GM23248 (cell line): ENCODE measurements at places on chromosomes 12 and 14. TPM values are rescaled to one million over a fixed set of nuclear protein-coding genes. Genes with fewer than 3 reads are reported as not detected.

- no peak for DNase-seq
Measured at GRCh38 chr14:106507354-106507753, 981.0 kb downstream of the TMEM121 start.

- no peak for DNase-seq
Measured at GRCh38 chr12:13536219-13536910, 339.8 kb downstream of the EMP1 start.

DNA sequence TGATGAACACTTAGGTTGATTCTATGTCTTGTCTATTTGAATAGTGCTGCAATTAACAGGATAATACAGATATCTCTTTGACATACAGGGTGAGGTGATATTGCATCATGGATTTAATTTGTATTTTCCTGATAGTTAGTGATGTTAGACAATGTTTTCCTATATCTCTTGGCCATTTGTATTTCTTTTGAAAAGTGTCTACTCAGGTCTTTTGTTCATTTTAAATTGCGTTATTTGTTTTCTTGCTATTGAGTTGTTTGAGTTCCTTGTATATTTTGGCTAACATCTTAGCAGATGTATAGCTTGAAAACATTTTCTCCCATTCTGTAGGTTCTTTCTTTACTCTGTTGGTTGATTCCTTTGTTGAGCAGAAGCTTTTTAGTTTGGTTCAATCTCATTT lies 460.6 kb downstream of the CCDC91 start:
- DNase-seq: no peak

DNA sequence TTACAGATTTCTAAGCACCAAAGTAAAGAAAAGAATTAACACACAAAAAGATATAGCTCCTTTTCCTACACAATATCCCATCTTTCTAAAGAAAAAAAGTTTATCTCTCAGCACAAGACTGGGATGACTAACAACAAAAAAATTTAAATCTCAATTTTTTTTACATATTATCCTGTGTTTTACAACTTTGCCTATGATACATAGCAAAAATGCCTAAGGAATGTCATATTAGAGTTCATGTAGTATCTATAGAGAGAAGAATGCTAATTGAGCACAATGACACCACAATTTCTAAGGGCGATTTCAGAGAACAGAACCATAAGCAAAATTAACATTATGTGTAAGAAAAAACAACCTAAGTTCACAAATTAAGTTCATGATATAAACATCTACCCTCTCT lies 16.3 kb downstream of the C2CD5 start:
- DNase-seq: peak; percentile 78

GRCh38 chr12:92574911-92575570 lies 127.7 kb upstream of the PLEKHG7 start:
- DNase-seq: no peak

GRCh38 chr12:112126000-112126438 lies 659 bp downstream of the TRAFD1 start:
- no peak for DNase-seq

- DNase-seq: peak; percentile 22
Measured at GRCh38 chr14:96181186-96182056, 23.2 kb upstream of the BDKRB2 start.

GRCh38 chr14:92925446-92925845 lies 2.5 kb downstream of the CHGA start:
- no peak for DNase-seq

DNA sequence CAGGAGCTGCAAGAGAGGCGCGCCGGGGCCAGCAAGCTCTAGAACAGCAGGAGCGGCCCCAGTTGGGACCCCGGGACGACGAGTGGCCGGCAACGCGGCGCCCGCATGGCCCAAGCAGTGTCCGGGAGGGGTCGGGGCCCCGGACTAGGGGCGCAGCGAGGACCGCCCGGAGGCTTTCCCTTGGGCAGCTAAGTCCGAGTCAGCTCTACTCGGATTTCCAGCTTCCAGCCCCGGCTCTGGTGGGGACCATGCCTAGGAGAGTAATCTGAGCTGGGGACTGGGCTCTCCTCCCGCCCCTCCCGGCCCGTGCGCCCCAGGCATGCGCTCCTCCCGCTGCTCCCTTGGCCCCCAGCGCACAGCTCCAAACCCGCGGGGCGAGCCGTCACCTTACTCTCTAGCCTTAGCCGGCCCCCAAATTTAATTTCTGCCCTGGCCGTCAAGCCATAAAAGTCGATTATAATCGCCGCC lies 41.6 kb upstream of the CAPRIN2 start:
- DNase-seq: peak; percentile 78

GRCh38 chr12:132171968-132172521 lies 27.8 kb downstream of the NOC4L start:
- no peak for DNase-seq

- no peak for DNase-seq
Measured at GRCh38 chr12:92462049-92462448, 240.7 kb upstream of the PLEKHG7 start.

DNA sequence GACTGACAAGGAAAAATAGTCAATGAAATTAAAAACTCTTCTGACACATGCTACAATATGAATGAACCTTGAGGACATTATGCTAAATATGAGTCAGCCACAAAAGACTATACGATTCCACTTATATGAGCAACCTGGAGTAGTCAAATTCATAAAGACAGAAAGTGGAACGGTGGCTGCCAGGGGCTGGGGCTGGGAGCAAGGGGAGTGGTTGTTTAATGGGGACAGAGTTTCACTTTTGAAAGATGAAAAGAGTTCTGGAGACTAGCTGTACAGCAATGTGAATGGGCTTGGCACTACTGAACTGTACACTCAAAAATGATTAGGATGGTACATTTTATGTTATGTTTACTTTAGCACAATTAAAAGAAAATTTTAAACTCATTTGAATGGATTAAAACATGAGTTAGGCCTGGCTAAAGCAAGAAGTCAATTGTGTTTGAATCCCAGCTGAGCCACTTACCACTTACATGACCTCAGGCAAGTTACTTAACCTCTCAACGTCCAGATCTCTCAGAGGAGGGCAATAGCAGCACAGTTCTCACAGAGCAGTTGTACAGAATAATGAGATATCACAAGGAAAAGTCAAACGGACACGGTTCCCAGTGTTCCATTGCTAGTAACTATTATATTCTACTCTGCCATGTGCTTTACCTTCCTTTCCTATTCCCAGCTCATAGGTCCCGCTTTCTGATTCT lies 102.5 kb downstream of the SPTSSA start:
- DNase-seq: no peak

DNA sequence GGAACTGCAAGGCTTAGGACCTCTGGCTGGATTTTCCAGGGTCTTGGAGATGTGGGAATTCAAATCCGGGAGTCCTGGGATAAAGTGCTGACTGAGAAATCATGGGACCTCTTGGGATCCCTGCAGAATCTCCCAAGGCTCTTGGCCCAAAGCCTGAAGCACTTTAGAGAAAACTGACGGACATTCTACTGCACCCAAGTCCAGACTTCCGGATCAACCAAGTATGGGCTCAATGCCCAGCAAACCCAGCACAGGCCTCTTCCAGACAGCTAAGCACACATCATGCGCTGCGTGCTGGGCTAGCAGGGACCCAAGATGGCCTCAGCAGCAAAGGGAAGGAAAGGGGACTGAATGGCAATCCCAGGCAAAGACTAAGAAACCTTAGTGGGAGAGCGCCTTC lies 85.0 kb downstream of the ACTN1 start:
- no peak for DNase-seq

Gene KRT82
- polyA plus RNA-seq: not detected in 2 replicates

Gene SLC22A17
- polyA plus RNA-seq: 16.5 and 20.4 TPM in 2 replicates

Gene RBP5
- polyA plus RNA-seq: 0.38 TPM in 1 of 2 replicates, not detected in the other

Gene GPR84
- polyA plus RNA-seq: not detected in 2 replicates

Gene PLEKHD1
- not detected in 2 replicates for polyA plus RNA-seq

Gene TAS2R42
- polyA plus RNA-seq: not detected in 2 replicates
